ENCODE measurements at places on chromosomes 6 and 20.

DNA sequence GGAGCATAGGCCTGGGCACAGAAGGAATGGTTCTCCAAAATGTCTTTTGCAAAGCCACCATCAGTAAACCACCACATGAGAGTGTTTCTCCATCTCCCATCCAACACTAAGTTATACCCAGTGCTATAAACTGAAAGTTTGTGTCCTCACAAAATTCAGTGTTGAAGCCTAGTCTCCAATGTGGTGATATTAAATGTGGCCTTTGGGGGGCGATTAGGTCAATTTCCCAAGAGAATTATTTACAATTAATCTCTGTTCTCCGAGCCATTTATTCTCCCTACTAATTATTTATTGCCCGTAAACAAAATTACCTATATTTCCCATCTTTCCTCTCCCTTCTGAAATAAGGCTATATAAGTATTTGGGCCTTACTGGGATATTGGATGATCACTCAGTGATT, 26.1 kb downstream of the OR2B2 start:
- DNase-seq = no peak

DNA sequence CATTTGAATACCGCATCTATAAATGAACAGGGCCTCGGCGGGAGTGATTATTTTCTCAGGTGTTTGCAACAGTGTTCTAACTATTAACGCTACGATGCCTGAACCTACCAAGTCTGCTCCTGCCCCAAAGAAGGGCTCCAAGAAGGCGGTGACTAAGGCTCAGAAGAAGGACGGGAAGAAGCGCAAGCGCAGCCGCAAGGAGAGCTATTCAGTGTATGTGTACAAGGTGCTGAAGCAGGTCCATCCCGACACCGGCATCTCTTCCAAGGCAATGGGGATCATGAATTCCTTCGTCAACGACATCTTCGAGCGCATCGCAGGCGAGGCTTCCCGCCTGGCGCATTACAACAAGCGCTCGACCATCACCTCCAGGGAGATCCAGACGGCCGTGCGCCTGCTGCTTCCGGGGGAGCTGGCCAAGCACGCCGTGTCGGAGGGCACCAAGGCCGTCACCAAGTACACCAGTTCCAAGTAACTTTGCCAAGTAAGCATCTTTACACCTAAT, 70.9 kb downstream of the HFE start:
- DNase-seq = peak; percentile 62

DNA sequence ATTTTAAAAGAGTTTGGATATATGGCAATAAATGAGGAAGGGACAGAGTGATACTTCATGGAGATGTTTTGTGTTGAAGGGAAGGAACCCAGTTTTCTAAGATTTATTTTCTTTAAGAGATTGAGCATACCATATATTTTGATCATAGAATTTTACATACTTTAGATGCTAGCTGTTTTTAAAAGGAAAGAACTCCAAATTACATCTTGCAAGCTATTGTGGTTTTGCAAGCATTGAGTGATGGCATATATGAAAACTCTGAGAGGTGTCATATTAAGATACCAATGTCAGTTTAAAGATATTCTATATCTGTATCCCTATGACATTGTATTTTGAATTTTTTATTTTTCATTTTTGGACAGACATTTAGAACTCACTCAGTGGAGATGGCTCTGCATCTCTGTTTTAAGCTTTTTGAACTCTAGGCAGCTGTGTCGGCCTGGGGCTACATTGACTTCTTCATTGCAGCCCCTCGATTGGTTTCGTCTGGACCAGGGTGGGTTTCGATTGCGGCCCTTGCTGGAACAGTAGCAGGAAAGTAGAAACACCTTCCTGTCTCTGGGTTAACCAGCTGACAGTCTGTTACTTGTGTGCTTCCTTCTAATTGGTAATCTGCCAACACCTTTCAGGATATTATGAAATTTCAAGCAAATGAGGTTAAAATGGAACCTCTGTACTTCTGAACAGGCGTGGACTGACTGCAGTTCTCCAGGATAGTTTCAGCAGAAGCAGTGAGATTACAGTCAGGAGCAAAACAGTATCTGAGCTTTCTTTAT, 14.0 kb downstream of the IGF2R start:
- DNase-seq = no peak

GRCh38 chr20:47220161-47220582, 136.3 kb downstream of the ZMYND8 start:
- DNase-seq = peak; percentile 35

DNA sequence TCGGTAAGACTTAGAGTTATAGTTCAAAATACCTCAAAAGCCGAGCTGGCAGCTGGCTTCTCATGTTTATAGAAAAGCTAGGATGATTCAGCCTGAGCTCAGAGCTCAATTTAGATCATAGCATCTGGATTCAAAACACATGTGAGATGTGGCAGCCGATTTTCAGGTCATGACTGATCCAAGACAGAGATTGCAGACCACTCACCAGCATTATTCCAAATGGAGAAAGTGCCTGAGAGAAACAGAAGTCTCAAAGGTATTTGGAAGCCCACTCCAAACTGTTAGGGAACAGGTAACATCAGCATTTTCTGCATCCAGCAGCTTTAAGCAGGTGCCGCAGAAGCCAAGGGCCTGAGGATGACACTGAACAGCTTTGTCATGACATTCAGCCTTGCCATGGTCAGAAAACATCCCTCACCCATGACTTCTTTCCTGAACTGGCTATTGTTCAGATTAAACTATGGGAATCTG, 102.2 kb downstream of the BACH2 start:
- DNase-seq = no peak

- no peak for DNase-seq
Observed at GRCh38 chr6:109623288-109623687, 67.7 kb downstream of the AK9 start.

DNA sequence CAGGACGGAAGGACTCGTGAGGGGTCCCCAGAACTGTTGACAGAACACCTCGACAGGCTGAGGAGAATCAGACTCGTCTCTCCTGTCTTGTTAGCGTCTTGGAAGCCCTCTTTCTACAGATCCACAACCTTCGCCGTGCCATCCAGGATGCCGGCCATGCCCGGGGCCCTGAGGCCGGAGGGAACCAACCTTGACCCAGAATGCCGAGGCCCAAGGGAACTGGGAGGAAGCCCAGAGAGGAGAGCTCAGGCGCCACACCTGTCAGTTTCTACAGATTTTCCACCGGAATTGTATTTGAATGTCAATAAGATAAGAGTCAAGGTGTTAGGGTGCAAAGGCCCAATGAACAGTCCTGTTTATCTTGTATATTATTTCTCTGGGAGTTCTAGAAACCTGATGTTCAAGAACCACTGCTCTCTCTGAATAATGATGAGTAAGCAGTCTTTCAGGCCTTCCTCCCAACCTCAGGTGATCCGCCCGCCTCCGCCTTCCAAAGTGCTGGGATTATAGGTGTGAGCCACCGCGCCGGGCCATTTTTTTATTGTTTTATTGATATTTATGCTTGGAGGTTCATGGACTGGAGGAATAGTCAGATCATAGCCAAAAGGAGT, 799 bp upstream of the ME1 start:
- no peak for DNase-seq

- no peak for DNase-seq
Observed at GRCh38 chr6:130425537-130425936, 59.7 kb downstream of the TMEM200A start.

DNA sequence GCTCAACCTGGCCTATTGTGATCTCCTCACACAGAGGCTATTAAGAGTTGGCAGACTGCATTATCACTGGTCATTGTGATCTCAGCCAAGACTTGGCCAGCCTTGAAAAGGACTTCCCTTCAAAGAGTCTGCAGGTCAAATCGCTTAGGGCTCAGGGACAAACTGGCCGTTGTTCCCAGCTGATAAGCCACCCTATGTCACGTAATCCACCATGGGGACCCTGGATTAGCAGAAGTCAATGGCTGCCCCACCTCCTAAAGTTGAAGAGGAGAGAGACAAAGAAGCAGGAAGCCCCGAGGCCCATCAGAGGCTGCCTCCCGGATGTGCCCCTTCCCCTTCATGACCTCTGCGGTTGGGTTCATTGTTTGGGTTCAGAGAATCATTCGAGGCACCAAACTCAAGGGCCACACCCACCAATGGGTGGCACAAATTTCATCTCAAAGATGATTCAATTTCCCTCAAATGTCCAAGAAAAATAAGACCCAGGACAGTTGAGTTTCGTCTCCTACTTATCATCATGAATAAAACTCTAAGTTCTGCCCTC, 56.6 kb downstream of the BPIFB1 start:
- DNase-seq = no peak

- no peak for DNase-seq
Observed at GRCh38 chr6:148112851-148113319, 229.8 kb upstream of the SASH1 start.

- no peak for DNase-seq
Observed at GRCh38 chr6:131331151-131331550, 195.9 kb downstream of the AKAP7 start.
